ENCODE measurements at places on chromosomes 3 and 15.

- no peak for DNase-seq
These were observed 753 bp downstream of the INAFM2 start for GRCh38 chr15:40323953-40324937.

DNA sequence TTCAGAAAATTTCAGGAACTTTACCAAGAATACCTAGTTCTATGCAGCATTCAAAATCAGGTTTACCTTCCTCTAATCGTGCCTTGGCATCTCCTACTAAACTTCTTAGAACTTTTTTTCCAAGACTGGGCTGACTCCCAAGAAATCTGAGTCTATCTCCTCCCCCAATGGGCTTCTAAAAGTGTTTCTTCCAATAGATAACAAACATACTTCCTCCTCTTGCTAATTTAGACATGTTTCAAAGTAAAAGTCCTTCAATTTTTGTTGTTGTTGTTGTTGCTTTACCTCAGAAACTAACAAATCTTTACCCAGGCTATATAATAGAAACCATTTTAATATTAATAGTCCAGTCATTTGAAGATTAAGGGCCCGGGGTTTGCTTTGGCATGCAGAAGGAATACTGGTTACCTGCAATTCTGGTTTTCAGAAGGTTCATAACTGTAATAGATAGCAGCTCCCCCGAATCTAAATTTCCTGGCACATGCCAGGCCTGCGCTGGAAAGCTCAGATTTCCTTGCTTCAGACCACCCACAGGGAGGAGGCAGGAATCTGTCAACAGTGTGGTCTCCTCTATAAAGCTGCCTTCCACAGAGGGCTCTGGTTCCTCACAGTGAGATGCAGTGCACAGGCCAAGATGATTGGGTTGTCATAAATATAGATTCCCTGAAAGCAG, 188.7 kb downstream of the THRB start:
- DNase-seq: no peak

- no peak for DNase-seq
These were observed 39.6 kb downstream of the CBLB start for GRCh38 chr3:105829229-105829628.

GRCh38 chr3:115670911-115671310, 47.6 kb downstream of the GAP43 start:
- DNase-seq: no peak

GRCh38 chr15:70301396-70301795, 203.7 kb upstream of the TLE3 start:
- no peak for DNase-seq

GRCh38 chr3:115598216-115598615, 25.1 kb upstream of the GAP43 start:
- DNase-seq: no peak

DNA sequence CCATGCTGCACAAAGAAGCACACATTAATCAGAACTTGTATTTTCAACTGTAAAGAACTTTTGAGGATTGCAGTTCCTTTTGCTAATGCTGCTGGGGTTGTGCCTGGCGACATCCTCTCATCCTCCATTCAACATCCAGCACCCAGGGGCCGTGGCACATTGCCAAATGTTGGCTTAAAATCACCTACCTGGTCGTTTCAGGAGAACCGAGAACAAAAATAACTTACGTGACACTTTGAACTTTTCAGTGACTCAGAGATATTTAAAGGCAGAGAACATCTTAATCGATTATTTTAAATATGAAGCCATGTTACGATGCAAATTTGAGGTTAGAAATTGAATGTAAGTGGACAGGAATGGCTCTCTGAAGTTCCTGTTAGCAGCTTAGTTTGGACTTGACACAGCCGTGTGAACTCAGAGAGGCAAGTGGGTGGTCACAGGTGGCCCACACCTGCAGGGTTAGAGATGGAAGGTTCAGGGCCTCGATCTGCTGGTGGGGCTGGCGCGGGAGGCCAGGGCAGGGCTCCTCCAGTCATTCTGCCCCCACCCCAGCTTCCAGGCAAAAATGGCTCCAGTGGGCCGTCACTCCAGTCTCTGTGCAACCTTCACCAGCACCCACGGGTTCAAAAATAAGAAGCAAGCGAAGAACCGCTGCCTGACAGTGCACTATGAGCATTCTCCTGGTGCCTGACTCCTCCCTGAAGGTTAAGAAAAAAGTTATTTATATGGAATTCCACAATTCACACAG, 12.2 kb downstream of the LRRK1 start:
- no peak for DNase-seq

GRCh38 chr3:159378396-159379194, 576.7 kb downstream of the MFSD1 start:
- DNase-seq: no peak

GRCh38 chr3:153094386-153094785, 67.6 kb upstream of the RAP2B start:
- DNase-seq: no peak

Data from stimulated activated CD8-positive, alpha-beta memory T cell treated with anti-CD3 and anti-CD28 coated beads, Interleukin-7, amount 100 ng/mL, for 48 hours (primary cell).